Stimulated activated CD4-positive, alpha-beta T cell treated with anti-CD3 and anti-CD28 coated beads, Interleukin-4, amount 100 ng/mL, for 4 hours (primary cell): ENCODE measurements at places on chromosomes 7 and 10.

DNA sequence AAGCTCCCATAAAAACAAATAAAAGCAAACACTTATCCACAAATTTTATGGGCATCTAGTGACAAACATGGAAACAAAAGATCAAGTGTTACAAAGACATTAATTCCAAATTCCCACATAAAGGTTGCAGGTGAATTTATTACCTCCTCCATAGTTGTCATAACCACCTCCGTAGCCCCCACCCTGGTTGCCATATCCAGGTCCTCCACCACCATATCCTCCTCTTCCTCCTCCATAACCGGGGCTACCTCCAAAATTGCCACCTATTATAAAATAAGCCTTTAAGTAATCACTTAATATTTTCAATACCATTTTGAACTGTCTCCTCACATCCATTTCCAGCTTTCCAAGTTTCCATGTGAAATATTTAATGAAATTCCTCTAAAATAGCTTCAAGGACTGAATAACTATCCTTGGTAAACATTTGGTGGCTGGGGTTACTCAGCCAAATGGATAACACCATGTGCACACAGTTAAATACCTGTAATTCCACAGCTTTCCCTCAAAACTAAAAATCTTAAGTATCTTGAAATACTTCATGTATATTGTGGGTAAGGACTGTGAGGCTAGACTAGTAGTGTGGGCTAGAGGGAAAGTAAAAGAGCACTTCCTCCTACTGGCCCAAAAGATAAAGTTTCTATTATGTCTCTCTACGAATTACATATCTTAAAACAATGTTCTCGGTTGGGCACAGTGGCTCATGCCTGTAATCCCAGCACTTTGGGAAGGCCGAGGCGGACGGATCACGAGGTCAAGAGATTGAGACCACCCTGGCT is 6.9 kb downstream of the HNRNPA2B1 start:
- DNase-seq = no peak

GRCh38 chr10:117477961-117478670 is 64.4 kb upstream of the EMX2 start:
- DNase-seq = no peak

GRCh38 chr10:35613597-35614226 is 8.6 kb downstream of the GJD4 start:
- DNase-seq = no peak

GRCh38 chr7:137590756-137591305 is 247.3 kb upstream of the PTN start:
- no peak for DNase-seq

DNA sequence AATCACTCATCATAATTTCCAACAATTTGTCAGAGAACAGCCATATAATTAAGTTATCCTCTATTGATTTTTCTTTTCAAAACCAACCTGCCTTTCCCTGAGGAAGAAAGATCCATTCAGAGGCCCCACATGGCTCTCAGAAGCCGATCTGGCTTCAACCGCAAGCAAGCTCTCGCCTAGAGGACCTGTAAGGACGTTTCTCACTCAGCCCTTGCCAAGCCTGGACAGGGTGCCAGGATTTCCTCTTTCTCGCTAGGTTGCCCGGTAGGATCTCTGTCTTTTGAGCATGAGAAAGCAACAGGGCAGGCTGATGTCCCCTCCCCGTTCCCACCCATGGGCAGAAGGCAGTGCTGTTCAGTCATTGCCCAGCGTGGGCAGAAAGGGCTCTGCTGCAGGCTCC is 13.0 kb downstream of the AIFM2 start:
- no peak for DNase-seq

- no peak for DNase-seq
Measured at GRCh38 chr10:50992356-50992901, 81.9 kb upstream of the PRKG1 start.

- DNase-seq = no peak
Measured at GRCh38 chr7:108246227-108246837, 116.2 kb upstream of the LAMB4 start.

- DNase-seq = peak; percentile 81
Measured at GRCh38 chr7:63900394-63901203, 98.0 kb upstream of the ZNF722 start.

GRCh38 chr10:89959433-89960110 is 258.2 kb downstream of the KIF20B start:
- no peak for DNase-seq

GRCh38 chr10:74748468-74749031 is 77.8 kb upstream of the KAT6B start:
- DNase-seq = no peak

- no peak for DNase-seq
Measured at GRCh38 chr10:119058010-119058409, 22.6 kb downstream of the EIF3A start.

GRCh38 chr10:121559326-121560026 is 38.8 kb downstream of the FGFR2 start:
- no peak for DNase-seq

DNA sequence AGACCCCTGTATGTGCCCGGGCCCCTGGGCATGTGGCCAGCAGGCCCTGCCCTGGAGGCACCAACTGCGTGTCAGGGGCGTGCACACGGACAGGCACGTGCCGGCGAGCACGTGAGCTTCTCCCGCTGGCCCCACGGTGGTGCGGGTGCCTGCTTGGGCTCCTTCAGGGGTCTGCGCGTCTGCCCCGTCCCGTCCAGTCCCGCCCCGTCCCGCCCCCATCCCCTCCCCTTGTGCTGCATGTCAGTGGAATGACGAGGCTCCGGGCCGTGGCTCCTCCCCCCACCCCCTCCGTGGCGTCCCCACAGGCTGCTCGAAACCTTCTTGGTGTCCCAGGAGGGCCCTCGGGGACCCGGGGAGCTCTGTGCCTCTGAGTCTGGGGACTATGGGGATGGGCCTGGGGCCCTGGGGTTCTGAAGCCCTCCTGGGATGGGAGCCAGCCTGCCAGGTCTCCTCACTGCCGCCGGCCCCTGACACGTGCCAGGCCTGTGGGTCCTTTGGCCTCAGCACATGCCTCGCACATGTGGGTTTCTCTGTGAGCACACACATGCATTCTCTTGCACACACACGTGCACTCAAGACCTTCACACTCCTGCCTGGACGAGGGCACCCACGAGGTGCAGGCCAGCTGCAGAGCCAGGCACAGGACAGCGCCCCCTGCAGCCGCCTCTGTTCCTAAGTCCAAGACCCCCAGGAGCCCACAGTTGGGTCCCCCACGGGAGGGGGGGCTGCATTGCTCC is 27.5 kb upstream of the AMZ1 start:
- no peak for DNase-seq

GRCh38 chr10:13684252-13684791 is 97.6 kb downstream of the PRPF18 start:
- DNase-seq = no peak

DNA sequence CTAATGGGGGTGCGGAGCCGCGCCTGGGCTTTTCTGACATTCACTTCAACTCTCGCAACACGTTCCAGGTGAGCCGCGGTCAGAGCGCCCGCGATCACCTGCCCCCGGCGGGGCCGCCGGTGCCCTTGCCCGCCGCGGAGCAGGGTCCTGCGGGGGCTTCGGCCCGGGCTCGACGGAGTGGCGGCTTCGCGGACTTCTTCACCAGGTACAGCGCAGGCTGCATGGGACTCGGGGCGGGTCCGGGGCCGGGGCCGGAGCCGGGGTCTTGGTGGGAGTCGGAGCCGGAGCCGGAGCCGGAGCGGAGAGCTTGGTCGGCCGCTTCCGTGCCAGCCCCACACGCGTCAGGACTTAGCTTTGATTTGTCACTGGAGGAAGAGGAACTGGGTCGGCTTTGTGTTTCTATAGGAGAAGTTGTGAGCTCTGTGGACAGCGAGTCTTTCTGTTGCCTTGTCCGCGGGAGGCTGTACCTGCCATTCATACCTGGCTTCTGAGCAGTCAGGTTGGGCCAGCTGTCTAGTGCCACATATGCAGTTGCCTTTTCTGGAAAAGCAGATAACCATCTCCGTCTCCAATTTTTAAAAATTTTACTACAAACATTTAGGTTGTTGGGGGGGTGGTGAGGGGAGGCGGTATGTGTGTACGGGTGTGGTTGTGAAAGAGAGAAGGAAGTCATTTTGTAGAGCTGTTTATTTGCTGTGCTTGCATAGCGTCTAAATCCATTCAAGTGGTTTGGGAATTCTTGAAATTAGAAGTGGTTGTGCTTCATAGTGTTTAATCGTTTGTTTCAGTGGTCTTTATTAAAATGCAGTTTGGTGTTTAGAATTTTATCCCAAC is 1.3 kb downstream of the TBC1D12 start:
- peak; percentile 4 for DNase-seq

GRCh38 chr7:5678295-5679047 is 103.0 kb downstream of the RNF216 start:
- no peak for DNase-seq

DNA sequence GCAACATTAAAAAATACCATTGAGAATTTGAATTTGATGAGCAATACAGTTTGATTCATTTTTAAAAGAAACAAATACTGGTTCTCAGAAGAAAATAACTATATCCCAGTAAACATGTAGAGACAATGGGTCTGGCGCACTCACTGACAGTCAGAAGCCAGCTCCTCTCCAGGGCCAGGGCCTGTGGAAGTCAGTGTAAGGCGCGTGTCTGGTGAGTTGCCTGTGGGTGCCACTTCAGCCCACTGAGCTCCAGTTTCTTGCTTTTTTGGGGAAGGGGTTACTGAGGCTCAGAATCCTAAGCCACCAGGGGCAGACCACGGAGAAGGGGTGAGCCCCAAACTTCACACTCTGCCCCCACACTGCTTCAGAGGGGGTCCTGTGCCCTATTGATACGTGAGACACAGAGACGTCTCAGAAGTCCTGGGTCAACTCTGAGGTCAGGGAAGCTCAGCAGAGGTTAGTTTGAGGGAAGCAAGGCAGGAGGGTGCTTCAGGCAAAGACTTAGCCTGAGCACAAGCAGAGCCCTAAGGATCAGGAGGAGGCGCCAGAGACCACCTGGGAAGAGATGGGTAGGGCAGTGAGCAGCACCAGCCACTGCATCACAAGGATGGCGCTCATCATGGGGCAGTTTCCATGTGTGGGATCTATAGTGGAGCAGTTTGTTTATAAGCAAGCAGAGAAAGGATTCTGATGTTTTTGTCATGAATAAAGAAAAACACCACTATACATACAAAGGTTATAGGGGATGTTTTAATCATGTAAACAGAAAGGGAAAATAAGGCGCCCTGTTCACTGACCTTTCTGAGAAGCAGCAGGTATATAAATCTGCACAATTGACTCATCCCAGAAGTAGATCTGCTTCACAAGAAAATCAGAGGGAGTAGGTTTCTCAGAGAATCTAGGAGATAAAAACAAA is 95.7 kb downstream of the PKD1L1 start:
- no peak for DNase-seq

- no peak for DNase-seq
Measured at GRCh38 chr10:103452506-103453230, 498 bp upstream of the CALHM2 start.

GRCh38 chr10:32402499-32402898 is 43.4 kb upstream of the CCDC7 start:
- DNase-seq = no peak

DNA sequence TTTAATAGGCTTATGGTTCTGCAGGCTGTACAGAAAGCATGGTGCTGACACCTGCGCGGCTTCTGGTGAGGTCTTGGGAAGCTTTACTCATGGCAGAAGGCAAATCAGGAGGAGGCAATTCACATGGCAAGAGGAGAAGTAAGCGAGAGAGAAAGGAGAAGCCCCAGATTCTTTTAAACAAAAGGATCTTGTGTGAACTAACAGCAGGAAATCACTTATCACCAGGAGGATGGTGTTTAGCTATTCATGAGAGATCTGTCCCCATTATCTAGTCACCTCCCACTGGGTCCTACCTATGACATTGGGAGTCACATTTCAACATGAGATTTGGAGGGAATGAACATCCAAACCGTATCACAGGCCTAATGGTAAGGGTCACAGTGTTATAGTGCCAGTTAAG is 678.0 kb upstream of the KCND2 start:
- no peak for DNase-seq

DNA sequence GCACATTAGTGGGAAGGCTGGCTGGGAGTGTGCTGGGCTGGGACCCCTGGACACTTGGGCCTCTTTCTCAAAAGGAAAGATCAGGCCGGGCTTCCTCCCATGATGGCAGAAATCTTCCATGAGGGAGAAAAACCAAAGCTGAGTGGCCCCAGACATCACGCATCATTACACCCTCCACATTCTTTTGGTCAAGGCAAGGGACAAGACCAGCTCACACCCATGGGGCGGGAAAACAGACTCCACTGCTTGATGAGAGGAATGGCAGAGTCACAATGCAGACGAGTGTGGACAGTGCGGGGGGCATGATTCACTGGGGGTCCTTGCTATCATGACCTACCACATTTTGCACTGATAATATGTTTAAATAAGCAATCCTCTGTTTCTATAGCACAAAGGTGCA is 73.3 kb downstream of the CREB3L2 start:
- no peak for DNase-seq

GRCh38 chr7:100547872-100548271 is 8.9 kb downstream of the AGFG2 start:
- no peak for DNase-seq

DNA sequence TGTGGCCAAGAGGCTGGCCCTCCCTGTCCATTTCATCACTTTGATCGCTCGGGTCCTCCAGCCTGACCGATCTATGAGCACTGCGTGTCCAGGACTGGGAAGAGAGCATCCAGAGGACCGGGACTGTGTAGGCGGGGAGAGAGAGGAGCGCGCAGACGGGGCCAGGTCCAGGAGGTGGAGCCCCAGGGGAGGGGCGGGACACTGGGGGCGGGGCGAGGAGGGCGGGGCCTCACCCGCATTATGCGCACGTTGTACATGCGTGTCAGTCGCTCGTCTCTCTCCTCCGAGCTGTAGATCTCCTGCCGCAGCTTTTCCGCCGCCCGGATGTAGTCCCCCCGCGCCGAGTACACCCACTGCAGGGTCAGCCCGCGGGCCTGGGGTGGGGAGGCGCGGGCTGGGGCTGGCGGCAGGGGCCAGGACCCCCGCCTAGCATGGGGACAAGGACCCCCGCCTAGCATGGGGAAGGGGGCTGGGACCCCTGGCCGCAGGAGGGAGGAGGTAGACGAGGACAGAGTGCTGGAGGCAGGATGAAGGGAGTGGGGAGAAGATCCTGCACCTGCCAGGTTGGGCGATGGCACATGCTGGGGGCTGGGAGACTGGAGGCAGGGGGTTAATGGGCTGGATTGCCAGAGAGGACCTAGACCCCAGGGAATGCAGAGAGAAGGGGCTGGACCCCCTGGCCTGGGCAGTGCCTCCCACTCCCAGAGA is 14.3 kb downstream of the MOSPD3 start:
- peak; percentile 87 for DNase-seq

DNA sequence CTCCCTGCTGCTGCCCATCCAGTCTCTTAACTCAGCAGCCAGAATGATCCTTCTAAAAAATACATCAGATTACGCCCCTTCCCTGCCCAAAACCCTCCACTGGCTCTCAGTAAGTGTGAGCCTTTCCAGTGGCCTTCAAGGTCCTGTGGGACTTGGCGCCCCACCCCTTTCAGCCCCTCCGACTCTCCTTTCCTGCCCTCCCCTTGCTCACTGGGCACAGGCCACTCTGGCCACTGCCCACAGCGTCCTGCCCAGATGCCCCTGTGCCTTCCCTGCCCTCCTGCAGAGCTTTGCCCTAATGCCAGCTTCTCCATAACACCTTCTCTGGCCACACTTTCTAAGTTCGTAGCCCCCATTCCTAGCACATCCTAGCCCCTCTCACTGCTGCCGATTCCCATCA is 13.8 kb downstream of the GSDME start:
- no peak for DNase-seq
